ENCODE measurements at places on chromosomes 3 and 15. TPM values are rescaled to one million over a fixed set of nuclear protein-coding genes. Genes with fewer than 3 reads are reported as not detected.

B4GALT4 gene
- 111 TPM for total RNA-seq

CKMT1A gene
- total RNA-seq = 2.7 TPM

CFAP91 gene
- 0.35 TPM for total RNA-seq

C3orf18 gene
- 2.3 TPM for total RNA-seq

PLS1 gene
- total RNA-seq = 13.7 TPM

UNC13C gene
- not detected for total RNA-seq

FANCD2OS gene
- total RNA-seq = not detected

TRH gene
- total RNA-seq = not detected

TNFSF10 gene
- total RNA-seq = not detected

ATP13A4 gene
- not detected for total RNA-seq

CHRM5 gene
- total RNA-seq = not detected

CCDC50 gene
- total RNA-seq = 27.1 TPM

AQR gene
- total RNA-seq = 28.6 TPM

OR5H6 gene
- not detected for total RNA-seq

HES1 gene
- 16.2 TPM for total RNA-seq

TMCO5A gene
- not detected for total RNA-seq

NRROS gene
- not detected for total RNA-seq

TEX55 gene
- not detected for total RNA-seq

CFAP100 gene
- total RNA-seq = not detected

VWA5B2 gene
- total RNA-seq = 0.44 TPM

INKA1 gene
- 2.0 TPM for total RNA-seq

NDN gene
- 0.09 TPM for total RNA-seq

HCN4 gene
- 0.35 TPM for total RNA-seq

HAUS2 gene
- 16.8 TPM for total RNA-seq

ACTC1 gene
- 0.48 TPM for total RNA-seq

SPESP1 gene
- not detected for total RNA-seq

H1-8 gene
- total RNA-seq = not detected

RNU5B-1 gene
- total RNA-seq = not detected

BFSP2 gene
- total RNA-seq = not detected

SOX14 gene
- not detected for total RNA-seq

SLC28A2 gene
- total RNA-seq = not detected

TM4SF18 gene
- total RNA-seq = 27.6 TPM

KCNAB1 gene
- total RNA-seq = not detected

CYP1A2 gene
- total RNA-seq = not detected

CERS3 gene
- total RNA-seq = not detected

PODXL2 gene
- total RNA-seq = 10.3 TPM

NRG4 gene
- 1.1 TPM for total RNA-seq

LEO1 gene
- total RNA-seq = 56.6 TPM

CRABP1 gene
- total RNA-seq = 1.8 TPM

MYO5A gene
- total RNA-seq = 30.6 TPM

ARL6 gene
- total RNA-seq = 6.3 TPM

XCR1 gene
- total RNA-seq = not detected

MAP3K13 gene
- total RNA-seq = 15.5 TPM

THSD4 gene
- 21.4 TPM for total RNA-seq

PRR23B gene
- total RNA-seq = not detected
